ENCODE measurements at places on chromosomes 1 and 21.
A peak's percentile ranks its signal among the peaks of the same experiment; 100 is the strongest.

GRCh38 chr1:6094801-6095505, 49.3 kb downstream of the KCNAB2 start:
- DNase-seq = no peak

DNA sequence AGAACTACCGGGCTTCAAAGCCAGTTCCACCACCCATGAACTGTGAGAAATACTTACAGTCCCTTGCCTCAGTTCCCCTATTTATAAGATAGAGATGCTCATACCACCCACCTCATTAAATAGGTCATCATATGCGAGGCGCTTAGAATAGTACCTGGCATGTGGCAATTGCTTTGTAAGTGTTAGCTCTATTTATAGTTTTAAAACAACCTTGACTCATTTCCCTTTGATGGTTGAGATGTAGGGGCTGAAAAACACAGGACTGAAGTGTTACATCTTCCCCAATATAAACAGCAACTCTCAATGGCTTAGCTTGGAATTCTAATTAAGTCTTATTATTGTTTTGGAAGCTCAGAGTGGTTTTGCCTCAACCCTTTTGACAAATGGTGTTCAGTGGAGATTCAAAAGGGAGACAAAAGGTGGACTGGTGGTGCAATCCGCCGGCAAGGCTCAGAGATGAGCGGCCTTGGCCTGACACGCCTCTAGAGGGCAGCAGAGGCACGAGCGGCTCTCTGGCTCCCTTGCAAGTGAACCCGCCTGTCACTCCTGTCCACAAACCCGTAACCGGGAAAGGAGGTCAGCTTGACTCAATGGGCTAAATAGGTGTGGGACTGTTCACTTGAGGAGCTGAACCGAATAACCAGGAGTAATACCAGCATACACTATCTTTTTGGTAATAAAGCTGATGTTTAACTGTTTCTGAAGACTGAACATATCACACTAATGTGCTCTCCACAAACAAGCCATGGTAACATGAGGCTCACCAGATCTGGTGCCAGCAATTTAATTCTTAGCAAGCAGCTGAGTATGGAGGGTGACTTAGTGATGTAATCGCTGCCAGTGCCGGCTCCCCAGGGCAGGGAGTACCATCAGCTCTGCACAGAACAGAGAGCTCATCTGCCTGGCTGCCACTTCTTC, 19.5 kb upstream of the SMYD2 start:
- DNase-seq = peak; percentile 80

DNA sequence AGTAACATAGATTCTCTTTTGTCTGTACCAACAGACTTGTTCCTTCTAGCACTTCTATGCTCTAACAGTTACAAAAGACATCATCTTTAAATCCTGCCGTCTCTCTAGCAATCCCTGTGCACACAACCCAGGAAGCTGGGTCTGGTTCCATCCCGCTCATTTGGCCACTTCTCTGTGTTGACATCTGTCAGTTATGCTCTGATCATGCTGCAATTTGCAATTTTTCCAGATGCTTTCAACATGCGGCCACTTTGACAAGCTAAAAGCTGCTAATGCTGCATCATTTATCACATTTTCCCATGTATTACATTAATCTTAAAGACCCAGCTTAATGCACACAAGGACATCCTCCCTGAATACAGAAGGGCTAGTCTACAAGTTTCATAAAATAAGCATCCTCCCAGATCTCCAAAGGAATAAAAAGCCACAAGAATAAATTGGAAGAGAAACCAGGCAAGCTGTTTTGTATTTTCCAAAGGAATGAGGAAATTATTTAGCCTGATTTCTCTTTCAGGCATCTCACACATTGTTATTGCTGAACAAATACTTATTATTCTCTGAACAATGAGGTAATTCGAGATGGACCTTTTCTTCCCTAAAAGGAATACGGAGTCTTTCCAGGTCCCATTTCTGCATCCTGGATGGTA, 19.0 kb upstream of the LRRC52 start:
- DNase-seq = no peak

GRCh38 chr1:236508593-236509027, 15.2 kb upstream of the LGALS8 start:
- DNase-seq = no peak

DNA sequence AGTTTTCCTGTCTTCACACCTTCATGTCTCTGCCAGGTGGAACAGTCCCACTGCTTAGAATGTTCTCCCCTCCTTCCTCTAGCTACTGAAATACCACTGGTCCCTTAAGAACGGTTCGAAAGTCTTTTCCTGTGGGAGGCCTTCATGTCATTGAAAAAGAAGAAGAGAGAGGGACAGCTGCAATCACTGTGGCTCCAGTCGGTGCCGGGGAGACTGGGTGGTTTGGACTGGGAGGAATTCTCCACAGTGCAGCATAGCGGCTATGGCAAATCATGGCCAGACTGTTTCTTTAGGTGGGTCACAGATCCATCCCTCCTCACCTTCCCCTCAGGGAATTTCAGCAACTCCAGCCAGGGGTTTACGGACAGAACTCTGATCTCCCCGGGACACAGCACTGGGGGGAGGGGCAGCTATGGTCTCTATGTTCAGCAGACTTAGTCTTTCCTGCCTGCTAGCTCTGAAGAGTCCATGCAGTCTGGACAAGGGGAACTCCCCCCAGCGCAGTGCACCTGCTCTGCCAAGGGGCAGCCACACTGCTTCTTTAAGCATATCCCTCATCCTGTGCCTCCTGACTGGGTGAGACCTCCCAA, 567.2 kb downstream of the SMYD3 start:
- DNase-seq = no peak

DNA sequence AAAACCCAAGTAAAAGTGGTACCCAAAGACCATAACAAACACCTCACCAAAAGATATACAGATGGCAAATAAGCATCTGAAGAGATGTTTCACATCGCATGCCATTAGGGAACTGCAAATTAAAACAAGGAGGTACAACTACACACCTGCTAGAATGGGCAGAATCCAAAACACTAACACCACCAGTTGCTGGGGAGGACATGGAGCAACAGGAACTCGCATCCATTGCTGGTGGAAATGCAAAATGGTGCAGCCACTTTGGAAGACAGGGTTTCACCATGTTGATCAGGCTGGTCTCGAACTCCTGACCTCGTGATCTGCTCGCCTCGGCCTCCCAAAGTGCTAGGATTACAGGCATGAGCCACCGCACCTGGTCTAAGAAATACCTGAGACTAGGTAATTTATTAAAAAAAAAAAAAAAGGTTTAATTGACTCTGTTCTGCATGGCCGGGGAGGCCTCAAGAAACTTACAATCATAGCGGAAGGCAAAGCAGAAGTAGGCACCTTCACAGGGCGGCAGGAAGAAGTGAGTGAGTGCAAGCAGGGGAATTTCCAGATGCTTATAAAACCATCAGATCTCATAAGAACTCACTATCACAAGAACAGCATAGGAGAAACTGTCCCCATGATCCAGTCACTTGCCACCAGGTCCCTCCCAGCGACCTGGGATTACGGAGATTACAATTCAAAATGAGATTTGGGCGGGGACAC, 30.2 kb upstream of the PRSS38 start:
- DNase-seq = no peak

- DNase-seq = no peak
Measured at GRCh38 chr1:201847150-201847549, 18.2 kb downstream of the IPO9 start.

DNA sequence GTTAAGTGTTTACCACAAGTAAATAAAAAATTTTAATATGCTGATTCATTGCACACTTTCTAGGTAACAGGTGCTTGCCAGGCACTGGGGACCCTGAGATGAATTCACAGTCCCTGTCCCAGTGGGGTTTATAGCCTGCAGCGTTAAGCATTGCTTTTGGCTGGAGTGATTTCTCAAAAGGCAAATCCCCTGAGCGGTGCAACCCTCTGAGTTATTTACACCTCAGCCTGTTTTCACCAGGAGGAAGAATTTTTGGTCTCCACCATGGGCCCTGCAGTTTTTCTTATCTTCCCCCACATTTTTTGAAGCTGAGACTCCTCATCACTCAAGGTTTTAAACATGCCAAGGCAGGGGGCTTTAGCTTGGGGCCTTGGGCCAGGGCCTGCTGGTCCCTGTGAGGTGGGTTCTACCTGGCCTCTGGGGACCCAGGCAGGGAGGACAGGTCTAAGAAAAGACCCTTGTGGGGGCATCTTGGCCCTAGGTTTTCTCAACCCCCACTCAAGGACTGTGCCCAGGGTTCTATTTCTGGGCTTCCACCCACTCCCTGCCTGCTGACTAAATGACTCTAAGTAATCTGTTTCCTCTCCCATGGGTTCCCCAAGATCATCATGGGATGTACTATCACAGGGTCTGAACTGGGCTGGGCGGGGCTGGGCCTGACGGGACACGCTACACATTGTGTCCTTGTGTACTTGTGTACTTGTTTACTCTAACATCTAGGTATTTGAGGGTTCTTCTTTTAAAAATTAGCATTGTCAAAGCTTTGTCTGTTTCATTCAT, 10.2 kb upstream of the CHIT1 start:
- DNase-seq = no peak

DNA sequence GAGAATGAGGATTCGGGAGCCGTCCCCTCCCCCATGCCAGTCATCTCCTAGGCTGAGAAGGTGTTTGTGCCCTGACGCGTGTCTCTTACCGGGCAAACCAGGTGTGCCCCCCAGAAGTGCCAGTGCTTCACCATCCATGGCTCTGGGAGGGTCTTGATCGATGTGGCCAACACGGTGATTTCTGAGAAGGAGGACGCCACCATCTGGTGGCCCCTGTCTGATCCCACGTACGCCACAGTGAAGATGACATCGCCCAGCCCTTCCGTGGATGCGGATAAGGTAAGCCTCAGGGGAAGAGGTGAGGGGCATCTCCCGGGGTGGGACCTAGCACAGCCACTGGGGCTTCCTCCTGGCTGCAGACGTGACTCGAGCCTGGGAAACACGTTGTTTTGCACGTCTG, 959 bp downstream of the PADI6 start:
- no peak for DNase-seq

DNA sequence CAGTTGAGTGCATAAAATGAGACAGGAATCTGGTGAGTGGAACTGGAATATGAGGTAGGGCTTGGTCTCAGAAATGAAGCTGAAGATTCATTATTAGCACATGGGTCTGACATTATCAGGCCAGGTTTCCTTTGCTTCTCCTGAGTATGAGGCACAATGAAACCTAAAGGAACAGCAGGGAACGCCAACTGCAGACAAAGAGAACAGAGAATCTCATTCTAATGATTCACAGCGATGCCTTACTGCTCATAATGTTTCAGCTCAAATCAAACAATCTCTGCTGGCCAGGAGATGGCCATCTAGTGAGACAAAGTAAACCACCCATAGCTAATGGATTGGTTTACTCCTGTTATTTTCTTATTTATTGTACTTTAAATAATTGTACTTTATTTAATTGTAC, 133.5 kb downstream of the C1orf21 start:
- DNase-seq = no peak

DNA sequence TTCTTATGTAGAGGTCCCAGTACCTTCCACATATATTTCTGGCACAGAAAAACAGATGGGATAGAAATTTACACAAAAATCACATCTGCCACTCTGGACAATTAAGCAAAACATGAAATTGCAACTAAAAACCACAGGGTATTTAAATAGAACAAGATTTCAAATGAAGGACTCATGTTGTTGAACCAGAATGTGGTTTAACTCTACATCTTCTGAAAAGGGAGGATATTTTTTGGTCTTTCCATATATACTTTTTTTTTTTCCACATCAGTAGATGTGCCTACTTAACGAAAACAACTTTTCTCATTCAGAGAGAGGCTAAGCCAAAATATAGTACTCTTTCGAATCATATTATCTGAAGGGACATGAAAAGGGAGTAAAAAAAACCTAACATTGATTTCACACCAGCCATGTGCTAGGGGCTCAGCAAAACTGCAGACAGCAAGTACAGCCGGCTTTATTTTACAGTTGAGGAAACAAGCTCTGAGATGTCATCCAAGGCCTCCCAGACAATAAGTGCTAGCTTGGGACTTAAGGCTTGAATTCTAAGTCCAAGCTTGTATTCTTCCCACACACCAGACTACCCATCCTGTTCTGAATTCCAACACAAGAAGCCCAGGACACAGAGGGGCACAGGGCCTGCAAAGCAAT, 208.9 kb downstream of the PBX1 start:
- DNase-seq = no peak

DNA sequence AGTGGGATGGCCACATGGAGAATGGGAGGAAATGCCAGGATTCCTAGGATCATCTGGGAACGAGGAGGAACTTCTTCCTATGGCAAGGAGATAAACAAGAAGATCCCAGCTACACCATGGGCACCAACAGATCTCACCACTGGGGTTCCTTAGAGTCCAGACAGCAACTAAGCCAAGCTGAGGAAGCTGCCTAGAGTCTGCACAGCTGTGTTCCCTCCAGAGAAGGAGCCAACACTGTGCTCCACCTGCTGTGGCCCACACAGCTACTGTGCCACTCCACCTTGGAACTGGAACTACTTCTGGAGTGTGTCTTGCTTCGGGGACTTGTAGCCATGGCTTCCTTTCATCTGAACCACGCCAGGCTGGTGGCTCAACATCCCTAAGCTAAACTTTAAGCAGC, 6.0 kb downstream of the IFNAR1 start:
- DNase-seq = no peak

DNA sequence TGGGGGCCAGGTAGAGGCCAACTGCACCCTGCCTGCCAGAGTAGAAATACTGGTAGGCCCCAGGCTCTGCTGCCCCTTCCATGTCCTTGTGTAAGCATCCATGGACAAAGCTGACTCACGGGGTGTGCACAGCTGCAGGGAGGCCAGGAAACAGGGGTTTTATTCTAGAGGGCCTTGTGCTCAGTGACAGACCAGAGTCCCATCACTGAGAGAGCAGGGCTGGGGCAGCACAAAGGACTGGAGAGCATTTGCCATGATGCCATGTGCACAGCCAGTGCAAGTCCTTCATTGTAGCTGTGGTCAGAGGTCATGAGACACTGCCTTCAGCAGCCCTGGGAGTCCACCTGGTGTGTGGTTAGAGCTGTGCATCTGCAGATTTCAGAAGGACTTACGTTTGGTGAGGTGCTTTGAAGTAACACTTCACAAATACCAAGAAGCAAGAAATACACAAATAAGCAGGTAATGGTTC, 8.1 kb downstream of the ARF1 start:
- DNase-seq = peak; percentile 3

DNA sequence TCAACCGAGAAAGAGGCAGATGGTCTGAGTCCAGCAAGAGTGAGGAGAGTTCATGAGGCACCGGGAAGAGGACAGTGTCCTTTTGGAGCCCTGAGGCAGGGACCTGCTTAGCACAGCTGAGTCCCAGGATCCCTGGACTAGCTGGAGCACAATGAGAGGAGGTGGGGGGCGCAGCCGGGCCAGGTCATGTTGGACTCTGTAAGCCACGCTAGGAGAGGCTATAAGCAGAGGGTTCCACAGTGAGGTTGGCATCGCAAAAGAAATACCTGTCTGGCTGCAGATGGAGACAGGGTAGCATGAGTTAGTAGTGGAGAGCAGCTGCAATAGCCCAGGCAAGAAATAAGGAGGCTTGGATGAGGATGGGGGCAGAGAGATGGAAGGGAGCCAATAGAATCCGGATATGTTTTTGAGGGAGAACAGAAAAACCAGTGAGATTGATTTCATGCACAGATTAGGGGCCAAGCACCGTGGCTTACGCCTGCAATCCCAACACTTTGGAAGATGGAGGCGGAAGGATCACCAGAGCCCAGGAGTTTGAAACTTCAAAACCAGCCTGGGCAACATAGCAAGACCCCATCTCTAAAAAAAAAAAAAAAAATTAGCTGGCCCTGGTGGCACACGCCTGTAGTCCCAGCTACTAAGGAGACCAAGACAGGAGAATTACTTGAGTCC, 98.2 kb downstream of the DHRS3 start:
- DNase-seq = no peak
